Prostate gland (tissue), 2 donors: ENCODE measurements at places on chromosomes 11 and 22. TPM values are rescaled to one million over a fixed set of nuclear protein-coding genes. Genes with fewer than 3 reads are reported as not detected.

DNA sequence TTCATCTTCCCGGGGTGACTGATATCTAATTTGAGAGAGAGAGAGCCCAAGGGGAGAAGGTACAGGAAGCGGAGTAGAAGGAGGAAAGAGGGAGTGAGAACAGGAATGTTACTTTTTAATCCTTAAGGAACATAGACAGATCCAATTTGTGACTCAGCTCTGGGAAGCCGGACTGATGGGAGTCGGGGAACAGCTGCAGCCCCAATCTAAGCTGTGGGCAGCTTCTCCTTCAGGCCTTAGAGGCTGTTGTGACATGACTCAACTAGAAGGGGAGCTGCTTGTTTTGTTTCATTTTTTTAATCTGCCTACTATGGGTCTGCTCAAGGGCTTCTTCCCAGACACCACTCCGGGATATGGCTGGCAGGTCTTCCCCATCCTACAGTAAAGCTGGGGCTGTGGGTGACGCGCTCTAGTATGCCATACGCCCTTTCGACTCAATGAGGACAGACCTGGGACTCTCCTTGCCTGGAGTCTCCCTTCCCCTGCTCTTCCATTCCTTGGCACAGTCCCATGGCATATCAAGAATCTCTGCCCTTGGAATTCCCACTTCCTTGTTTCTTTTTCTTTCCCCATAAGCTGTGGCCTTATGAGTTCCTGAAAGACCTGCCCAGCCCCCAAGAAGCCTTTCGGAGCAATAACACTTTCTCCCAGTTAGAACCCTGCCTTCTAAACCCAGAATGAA is 103.3 kb upstream of the AKIP1 start:
- H3K27ac ChIP-seq: peak overlapping the region; percentile 90
- H3K36me3 ChIP-seq: no peaks in the 10 kb centered on the region
- no peaks in the 10 kb centered on the region for H3K27me3 ChIP-seq
- no peaks in the 10 kb centered on the region for H3K4me1 ChIP-seq

DNA sequence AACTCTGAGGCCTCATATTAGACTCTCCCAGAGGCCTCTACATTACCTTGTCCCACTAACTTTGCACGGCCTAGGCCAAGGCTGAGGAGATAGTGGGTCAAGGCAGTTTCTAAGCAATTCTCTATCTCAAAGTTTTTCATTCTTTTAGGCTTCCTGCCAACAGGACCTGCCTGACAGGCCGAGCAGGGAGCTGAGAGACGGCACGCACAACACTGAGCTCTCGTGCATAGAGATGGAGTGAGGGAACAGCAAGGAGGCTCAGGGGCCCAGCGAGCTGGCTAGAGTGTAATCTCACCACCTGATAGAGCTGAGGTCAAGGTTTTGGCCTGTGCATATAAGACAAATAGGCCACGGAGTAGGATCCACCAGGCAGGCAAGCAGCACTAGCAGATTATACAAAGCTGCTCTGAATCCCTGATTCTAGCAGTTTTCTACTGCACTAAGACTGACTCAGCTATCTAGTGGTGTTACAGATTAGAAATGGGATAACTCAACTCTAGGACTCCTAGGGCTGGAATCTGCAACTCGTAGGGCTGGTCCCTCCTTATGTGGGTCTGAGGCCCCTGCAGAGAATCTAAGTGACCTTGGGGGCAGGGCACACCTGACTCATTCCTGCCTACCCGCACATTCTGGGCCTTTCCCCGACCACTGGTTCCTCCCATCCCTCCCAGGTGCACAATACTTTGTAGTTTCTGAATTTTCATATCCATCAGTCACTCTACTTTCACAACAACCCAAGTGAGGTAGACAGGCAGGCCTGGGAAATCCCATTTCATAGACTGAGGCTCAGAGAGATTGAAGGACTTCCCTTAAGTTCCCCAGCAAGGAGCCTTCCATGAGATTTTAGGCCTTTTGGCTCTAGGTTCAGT is 1.7 kb downstream of the CYB5R2 start:
- H3K27me3 ChIP-seq: no peaks in the 10 kb centered on the region
- peak; percentile 65 for DNase-seq
- H3K36me3 ChIP-seq: no peaks in the 10 kb centered on the region

GRCh38 chr11:116990061-116990473 is 108.2 kb downstream of the SIK3 start:
- no peak for DNase-seq
- H3K4me1 ChIP-seq: no peaks in the 10 kb centered on the region
- no peaks in the 10 kb centered on the region for H3K27me3 ChIP-seq

DNA sequence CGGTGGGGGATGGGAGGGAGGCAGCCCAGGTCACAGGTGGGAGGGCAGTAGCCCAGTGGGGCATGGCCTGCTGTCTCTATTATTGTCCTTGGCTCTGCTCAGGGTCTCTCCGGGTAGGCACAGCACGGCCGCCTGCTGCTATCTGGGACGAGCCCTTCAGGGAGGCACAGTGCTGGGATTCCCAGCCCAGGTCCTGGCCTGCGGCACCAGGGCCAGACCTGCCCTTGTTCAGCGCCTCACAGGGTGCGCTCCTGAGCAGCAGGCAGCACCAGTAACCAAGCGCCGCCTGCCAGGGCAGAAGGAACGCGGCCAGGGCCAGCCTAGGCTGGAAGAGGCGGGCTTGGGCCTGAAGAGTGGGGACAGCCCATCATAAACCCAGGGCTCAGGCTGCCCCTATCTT is 151.0 kb downstream of the MPPED1 start:
- H3K4me3 ChIP-seq: no peak overlapping the region
- no peak overlapping the region for H3K27ac ChIP-seq
- H3K4me1 ChIP-seq: no peaks in the 10 kb centered on the region
- no peak for DNase-seq
- H3K27me3 ChIP-seq: no peaks in the 10 kb centered on the region

DNA sequence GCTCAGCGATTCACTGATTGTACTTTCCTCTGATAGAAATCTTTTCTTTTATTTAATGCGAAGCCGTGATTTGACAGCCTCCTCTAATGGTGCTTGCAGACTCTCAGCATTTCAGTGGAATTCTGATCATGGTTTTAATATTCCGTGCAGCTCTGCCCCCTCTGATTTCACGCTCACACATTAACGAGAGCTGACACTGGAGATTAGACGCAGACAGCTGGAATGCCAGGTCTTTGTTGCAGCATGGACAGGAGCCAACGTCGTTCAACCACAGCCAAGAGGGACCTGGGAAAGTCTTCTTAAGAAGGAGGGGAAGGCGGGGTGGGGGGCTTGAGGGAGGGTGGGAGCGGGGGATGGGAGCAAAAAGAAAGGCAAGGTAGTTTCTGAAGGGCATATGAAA is 186.4 kb downstream of the BLID start:
- H3K4me1 ChIP-seq: no peaks in the 10 kb centered on the region
- no peak overlapping the region for H3K27ac ChIP-seq
- no peaks in the 10 kb centered on the region for H3K36me3 ChIP-seq

DNA sequence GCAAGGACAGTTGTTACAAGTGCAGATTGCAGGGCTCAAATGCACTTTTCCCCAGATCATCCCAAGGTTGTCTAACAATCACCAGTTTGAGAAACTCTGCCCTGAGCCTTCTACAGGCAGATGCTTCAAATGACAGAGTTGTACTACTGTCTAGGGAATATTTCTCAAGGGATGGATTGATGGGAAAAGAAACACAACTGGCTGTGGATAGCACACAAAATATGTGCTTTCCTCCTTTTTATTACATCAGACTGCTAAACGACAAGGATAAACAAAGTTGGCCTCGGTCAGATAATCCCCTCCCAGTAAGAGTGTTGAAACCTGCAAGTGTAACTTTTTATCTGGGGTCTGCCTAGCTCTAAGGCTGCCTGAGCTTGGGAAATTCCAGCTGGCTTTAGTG is 46.6 kb upstream of the SORL1-AS1 start:
- no peak overlapping the region for H3K4me3 ChIP-seq
- no peak overlapping the region for H3K27ac ChIP-seq
- no peaks in the 10 kb centered on the region for H3K36me3 ChIP-seq
- H3K27me3 ChIP-seq: no peaks in the 10 kb centered on the region
- no peak for DNase-seq
- no peaks in the 10 kb centered on the region for H3K4me1 ChIP-seq

DNA sequence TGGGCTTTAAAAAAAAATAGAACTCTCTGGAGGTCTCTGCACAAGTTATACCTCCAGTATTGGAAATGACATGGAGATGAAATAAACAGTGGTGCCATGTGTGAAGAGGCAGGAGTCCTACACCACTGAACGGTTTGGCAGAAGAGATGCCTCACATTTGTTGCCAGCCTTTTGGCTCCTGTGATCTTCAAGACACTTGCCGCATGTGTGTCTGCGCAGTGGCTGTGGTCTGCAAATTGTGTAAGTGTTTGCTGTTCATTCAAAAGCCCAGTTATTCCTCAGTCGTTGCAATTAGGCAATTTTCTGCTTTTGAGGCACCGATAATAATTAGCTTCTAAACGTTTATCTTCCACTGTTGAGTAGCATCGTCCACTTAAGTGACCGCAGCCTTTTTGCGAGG is 319.1 kb downstream of the BRD1 start:
- DNase-seq: no peak
- no peaks in the 10 kb centered on the region for H3K27me3 ChIP-seq
- no peaks in the 10 kb centered on the region for H3K4me1 ChIP-seq

The RASD2 gene
- 6.2 TPM for total RNA-seq

The NPAS4 gene
- total RNA-seq: 0.74 TPM
